ENCODE measurements at places on chromosomes 11 and 22.

DNA sequence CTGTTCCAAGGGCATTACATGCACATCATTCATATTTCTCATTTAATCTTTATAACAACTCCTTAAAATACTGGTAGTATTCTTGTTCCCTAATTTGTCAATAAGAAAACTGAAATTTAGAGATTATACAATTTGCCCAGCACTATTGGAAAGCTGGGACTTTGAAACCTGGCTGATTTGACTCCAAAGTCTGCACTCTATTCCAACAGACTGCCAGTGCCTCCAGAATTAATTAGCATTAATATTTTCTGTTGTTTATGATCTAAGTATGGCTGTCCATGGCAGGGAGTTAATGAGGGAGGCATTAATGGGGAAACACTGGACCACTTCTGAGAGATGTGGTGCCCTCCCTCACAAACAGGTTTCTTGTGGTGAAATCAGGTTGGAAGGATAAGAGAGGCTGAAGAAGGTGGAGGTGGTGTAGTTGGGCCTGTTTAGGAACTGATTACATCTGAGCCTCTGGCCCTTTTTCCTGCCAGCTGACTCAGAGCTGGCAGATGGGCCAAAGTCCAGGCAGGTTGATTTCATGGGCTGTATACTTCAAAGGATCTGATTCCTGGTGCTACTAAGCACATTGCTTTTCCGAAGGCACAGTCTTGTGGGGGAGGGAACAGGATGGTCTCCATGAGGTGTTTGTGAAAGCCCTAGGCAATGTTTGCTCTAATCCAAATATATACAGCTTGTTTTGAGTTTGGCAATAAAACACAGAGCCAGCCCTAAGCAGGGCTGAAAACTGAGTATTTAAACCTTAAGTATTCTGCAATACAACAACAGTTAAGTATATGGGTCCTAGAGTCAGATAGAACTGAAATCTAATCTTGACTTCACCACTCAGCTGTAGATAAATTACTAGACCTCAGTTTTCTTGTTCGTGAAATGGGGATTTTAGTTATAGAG, 21.0 kb upstream of the RAB30 start:
- DNase-seq = no peak

- DNase-seq = no peak
Measured at GRCh38 chr11:44848203-44848962, 102.3 kb downstream of the TP53I11 start.

GRCh38 chr11:285894-286220, 3.1 kb upstream of the PGGHG start:
- no peak for DNase-seq

DNA sequence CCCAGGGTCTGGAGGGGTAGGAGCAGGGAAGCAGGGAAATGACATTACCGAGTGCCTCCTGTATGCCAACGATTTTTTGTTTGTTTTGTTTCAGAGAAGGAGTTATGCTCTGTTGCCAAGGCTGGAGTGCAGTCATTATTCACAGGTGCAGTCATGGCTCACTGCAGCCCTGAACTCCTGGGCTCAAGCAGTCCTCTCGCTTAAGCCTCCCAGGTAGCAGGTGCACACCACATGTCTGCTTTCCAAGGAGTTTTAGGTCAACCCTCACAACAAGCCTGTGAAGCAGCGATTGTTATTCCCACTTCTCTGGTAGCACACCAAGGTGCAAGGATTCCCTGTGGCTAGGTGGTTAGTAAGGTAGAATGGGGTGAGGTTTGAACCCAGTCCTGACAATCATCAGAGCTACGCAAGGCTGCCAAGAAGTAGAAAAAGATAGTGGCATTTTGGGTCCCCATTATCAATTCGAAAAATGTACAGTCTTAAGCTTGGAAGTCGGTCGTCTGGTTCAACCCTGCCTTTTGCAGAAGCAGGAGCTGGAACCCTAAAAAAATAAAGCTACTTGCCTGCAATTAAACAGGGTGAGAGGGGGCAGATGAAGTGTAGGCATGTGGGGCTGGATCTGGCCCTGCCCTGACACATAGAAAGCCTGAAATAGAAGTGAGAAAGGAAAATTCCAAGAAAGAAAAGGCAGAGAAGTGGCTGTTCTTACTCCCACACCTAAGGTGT, 9.1 kb downstream of the UCP3 start:
- no peak for DNase-seq

DNA sequence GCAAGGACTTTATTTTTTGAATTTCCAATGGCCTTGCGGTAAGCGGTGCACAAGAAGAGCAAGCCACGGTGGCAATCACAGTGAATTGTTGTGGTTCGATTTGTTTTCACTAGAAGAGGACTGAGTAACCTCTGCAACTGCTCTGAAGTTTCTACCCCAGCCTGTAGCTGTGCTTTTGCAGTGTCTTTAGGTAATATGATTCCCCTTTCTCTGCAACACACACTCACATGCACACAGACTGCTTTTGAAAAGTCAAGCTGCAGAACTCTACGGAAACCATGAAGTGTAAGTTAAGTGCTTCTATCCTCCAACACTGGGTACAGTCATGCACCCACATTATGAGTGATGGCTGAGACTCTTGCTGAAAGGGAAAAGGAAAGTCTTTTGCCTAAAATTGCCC, 38.4 kb downstream of the CD44 start:
- DNase-seq = no peak

All from right hindlimb (tissue), 1 donor.